Astrocyte of the spinal cord (primary cell): ENCODE measurements at places on chromosomes 1 and 21.

- DNase-seq: no peak
These were observed 20.4 kb upstream of the LAMC1 start for GRCh38 chr1:183002797-183003196.

DNA sequence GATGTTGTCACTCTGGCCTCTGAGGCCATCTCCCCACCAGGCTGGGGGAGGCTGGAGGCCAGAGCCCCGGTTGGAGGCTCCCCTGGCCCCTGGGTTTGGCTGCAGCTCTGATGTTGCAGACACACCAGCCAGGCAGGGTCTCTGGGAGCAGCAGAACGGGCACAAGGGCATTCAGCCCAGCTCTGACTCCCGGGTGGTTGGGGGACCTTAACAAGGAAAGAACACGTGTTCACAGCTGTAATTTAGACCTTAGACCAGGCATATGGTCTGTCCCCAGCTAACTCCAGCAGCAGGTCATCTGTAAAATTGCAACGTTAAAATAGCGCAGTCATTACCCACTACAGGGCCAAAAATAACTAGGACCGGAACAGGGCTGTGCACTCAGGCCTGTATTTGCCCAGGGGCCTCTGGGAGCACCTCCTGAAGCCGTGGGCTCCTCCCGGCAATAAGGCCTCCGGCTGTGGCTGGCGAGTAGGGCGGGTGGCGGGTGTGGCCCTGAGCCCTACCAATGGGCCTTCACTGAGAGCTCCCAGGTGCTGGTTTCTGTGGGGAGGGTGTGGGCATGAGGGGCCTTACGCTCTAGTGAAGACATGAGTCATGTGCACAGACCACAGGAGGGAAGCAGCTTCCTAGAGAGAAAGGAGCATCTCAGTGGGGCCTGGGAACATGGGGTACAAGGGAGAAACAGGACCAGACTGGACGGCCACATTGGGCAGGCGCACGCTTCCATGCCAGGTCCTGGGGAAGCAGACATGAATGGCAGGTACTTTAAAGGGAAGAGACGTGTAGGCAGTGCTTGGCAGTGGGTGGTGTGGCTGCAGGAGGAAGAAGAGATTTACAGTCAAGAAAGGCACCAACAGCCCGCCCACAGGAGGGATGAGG lies 6.1 kb downstream of the LDLRAP1 start:
- peak; percentile 64 for DNase-seq

GRCh38 chr1:182568647-182569284 lies 20.3 kb downstream of the RNASEL start:
- no peak for DNase-seq

DNA sequence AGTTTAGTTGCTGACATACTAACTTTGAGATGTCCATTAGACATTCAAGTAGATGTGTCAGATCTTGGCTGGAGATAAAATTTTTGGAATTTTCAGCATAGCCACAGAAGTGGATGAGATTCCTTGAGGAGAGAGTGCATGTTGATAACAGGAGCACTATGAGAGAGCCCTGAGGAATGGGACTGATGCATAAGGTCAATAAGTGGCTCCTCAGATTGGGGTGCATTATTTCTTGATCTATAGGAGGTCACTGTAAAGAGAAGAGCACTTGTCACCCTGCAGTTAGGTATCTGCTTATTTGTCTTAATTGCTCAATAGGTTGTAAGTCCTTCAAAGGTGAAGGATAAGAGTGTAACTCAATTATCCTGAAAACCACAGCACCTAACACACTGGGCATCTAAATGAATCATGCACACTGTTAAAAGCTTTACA lies 52.0 kb upstream of the TACSTD2 start:
- peak; percentile 19 for DNase-seq

DNA sequence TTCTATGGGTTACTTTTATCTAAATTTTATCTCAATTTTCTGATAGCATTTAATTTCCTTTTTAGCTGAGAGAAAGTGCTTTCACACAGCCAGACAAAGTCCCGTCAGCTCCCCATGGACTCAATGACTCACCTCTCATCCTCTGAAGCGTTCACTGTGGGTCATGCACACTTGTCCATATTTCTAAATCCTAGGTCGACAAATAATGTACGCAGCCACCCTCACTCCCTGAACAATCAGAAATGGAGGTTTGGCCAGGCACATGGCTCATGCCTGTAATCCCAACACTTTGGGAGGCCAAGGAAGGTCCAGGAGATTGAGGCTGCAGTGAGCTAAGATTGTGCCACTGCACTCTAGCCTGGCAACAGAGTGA lies 42.4 kb upstream of the COA6 start:
- no peak for DNase-seq

GRCh38 chr1:118989006-118989815 lies 1.1 kb upstream of the TBX15 start:
- peak; percentile 47 for DNase-seq

GRCh38 chr21:8991088-8991907 lies 1530.1 kb upstream of the TPTE start:
- DNase-seq: no peak

DNA sequence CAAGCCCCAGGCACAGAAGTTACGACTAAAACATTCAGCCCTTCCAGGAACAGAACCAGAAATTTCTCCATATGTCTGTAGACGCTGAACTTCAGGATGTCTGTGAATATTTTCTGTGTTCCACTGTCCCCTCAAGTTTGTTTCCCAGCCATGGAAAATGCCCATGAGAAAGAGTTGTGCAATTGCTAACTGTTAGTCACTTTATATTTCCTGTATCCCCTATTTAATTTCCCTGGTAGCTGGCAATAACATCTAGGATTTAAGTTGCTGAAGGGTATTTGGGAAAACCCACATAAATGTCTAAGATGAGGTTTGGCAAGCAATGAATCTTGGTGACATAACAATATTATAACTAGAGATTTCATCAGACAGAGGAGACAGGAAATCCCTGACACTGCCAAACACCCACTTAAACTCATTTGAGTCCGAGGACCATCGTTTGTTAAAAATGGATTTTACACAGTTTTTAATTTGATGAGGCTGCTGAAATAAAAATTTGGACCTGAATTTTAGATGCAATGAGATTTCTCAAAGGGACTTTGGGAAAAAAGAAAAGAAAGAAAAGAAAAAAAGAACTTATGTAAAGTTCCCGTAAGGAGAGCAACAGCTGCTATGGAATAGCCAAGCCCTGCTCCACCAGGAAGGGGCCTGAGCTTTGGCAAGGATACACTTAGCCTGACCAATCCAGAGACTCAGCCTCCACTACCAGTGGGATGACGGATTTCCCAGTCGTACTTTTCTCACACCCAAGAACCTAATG lies 21.8 kb upstream of the ERRFI1 start:
- peak; percentile 85 for DNase-seq

DNA sequence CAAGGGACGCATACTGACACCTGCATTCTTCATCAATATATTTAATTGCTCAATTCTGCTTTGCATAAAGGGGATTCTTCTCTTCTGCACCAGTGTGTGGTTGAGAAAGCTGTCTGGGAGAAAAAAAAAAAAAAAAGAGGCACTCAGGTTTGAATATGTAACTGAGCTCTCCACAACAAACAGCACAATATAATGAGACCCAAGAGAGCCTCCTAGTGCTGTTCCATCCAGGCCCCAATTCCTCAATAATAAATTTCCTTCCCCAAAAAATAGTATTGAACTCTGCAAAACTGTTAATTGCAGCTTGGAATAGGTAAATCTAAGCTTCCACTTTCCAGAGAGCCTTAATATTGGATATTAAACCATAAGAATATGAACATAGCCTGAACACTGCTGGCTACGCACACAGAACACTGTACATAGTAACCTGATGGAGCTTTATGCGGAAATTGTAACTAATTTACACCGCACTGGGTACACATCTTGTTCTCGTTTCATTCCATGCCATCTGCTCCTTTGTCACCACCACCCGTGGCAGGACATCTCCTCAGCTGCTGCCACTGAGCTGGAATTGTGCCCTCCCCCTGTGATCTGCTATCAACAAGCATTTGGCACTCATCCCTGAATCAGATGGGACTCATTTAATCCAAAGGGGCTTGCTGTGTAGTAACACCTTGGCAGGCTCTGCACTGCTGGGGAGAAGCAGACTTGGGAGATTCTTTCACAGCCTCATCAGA lies 272.0 kb downstream of the HHIPL2 start:
- DNase-seq: no peak

- DNase-seq: no peak
These were observed 315.9 kb downstream of the ST6GALNAC3 start for GRCh38 chr1:76390456-76390855.

GRCh38 chr1:109882288-109883245 lies 28.1 kb upstream of the CSF1 start:
- DNase-seq: no peak

DNA sequence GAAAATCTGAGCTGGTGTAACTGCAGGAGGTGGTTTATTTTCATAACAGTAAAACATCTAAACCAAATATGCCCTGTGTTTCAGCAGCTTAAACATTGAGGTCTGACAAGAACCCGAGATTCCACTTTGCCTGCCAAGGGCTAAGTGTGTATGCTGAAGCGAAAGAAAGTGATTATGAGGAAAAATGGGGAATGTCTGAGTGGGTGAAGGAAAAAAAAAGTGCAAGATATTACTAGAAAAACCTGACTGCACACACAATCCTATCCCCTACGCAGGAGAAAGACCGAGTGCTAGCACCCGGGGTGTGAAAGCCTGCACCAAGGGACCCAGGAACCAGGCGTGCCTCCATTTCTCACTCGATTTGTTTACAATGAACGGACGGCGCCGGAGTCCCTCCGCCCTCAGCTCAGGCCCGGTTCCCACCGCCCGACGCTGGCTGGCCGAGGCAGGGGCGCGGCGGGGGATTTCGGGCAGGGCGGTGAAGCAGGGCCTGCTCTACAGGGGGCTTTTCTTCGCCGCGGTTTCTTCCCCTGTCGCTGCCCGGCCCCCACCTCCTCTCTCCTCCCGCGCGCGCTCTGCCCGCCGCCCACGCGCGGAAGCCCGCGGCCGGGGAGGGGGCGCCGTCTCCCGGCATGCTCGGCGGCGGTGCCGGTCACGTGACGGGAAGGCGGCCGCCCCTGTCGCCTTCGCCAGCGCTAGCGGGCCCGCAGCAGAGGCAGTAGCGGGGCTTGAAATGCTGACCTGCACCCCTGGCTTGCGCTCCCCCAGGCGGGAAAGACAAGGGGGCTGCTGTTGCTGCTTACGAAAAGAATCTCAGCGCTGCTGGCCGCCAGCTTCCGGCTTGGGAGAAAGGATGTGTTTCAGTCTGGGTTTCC lies 35.9 kb downstream of the ITPKB start:
- peak; percentile 84 for DNase-seq

- no peak for DNase-seq
These were observed 27.5 kb downstream of the COA7 start for GRCh38 chr1:52670604-52671003.

DNA sequence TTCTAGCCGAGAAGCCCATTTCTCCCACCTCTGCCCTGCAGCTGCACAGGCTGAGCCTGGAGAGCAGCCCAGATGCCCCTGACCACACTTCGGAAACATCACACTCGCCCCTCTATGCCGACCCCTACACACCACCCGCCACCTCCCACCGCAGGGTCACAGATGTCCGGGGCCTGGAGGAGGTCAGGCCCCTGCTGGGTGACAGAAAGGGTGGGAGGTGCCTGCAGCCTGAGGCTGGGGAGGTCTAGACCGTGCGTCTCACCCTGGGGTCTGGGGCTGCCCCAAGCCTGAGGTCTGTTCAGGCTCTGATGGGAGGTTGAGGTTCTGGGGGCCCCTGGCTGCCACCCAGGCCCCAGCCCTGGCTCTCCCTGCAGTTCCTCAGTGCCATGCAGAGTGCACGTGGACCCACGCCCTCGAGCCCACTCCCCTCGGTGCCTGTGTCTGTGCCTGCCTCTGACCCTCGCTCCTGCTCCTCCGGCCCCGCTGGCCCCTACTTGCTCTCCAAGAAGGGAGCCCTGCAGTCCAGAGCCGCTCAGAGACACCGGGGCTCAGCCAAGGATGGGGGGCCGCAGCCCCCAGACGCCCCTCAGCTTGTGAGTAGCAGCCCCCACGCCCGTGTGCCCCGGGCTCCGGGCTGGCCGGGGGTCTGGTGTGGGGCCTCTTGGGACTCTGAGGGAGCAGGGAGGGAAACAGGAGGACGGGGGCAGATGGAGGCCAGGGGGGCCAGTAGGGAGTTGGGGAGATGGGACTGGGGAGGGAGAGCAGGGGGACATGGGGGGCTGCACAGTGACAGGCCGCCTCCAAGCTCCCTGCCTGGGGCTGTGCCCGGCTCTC lies 7.4 kb downstream of the PLEKHN1 start:
- DNase-seq: no peak

DNA sequence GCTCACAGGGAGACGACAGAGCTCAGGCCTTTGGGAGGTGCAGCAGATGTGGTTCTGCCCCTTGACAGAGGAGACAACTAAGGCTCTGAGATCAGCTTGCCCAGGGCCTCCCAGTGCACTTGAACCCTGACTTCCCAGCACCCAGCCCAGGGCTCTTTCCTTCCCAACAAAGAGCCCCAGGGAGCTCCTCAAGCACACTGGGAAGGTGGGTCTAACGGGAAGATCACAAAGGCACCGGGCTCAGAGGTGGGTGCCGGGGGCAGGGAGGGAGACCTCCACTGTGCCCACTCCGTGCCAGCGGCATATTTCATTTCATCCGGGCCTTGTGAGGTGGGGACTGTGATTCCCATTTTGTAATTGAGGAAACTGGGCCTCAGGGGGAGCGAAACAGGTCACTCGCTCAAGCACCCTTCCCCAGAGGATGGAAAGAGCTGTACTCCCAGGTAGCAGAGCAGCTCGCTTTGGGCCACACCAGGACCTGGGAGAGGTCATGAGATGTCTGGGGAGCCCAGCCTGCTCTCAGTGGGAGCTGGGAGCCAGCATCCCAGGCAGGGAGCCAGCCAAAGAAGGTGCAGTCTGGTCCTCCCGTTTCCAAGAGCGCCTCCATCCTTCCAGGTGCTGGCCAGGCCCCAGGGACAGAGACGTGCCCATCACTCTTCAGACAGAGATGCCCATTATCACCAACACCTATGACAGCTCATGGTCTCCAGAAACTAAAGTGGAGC lies 82.3 kb downstream of the SYT2 start:
- DNase-seq: no peak

DNA sequence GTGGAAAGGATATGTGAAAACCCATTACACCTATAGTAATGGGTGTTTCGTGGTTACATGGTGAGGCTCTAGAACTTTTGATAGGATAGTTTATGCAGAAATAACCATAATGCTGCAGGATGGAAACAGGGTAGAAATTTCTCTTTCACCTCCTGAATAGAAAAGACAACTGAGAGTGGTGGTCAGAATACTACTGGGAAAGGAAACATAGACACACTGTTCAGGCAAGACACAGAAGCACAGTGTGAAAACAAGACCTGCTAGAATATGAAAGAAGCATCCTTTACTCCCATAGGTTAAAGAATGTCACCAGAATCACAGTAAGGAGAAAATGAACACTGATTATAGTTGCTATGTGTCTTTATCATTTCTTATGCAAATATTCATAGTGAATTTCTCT lies 496.6 kb downstream of the DPYD start:
- no peak for DNase-seq

GRCh38 chr1:4476394-4476793 lies 178.0 kb upstream of the AJAP1 start:
- no peak for DNase-seq

GRCh38 chr1:15007368-15007767 lies 146.2 kb upstream of the TMEM51 start:
- DNase-seq: no peak

- DNase-seq: peak; percentile 27
These were observed 23.1 kb downstream of the DYRK3 start for GRCh38 chr1:206658264-206658980.
